Central memory CD8-positive, alpha-beta T cell (primary cell): ENCODE measurements at places on chromosomes 5 and 9.

DNA sequence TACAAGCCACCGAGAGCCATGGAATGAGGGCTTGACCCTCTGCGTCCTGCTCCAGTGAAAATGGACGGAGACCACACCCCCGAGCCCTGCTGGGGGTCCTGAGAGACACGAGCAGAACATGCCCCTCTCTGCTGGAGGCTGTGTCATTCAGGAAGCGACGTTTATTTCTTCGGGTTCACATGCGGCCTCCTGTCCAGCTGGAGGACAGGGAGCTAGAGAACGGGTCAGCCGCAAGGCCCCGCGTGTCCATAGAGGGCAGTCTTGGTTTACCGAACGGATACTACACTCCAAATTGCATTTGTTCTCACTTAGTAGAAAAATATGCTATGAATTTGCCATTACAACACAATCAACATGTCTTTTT is 36.1 kb downstream of the MRPL36 start:
- no peak overlapping the region for H3K27ac ChIP-seq
- DNase-seq: no peak
- peaks cover 47% of the 10 kb centered on the region for H3K27me3 ChIP-seq
- no peaks in the 10 kb centered on the region for H3K36me3 ChIP-seq
- no peaks in the 10 kb centered on the region for H3K4me1 ChIP-seq

DNA sequence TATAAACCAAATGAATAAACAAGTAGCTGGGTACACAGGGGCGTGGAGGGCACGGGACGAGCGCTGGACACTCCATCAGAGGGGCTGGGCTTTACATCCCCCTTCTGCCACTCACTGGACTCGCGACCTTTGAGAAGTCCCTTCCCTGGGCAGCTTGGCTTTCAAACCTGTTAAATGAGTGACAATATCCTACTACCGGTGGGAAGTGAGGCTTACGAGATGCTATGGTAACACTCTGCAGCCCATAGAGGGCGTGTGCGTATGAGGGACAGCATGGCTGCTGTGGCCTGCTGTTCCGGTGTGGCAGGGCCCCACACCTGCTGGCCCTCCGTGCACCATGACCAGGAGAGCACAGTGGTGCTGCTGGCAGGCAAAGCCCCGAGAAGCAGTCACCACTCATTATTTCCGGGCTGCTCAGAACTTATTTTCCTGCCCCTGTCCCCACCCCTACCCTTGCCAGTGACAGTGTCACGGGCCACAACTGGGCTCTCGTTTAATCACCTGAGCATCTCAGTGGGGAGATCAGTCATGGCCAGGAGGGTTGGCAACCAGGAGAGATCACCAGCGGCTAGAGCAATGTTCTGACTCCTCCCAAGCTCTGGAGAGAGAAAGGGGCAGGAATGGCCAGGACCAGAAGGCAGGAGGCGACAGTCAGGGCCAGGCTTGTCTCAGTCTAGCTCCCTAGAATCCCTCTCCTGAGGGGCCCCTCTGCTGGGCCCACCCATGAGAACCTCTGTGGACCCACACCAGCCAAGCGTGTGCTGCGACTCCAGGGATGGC is 10.5 kb downstream of the CLTB start:
- no peak for DNase-seq
- H3K4me3 ChIP-seq: no peak overlapping the region
- peaks cover 5% of the 10 kb centered on the region for H3K4me1 ChIP-seq
- H3K27me3 ChIP-seq: no peaks in the 10 kb centered on the region
- no peak overlapping the region for H3K27ac ChIP-seq

DNA sequence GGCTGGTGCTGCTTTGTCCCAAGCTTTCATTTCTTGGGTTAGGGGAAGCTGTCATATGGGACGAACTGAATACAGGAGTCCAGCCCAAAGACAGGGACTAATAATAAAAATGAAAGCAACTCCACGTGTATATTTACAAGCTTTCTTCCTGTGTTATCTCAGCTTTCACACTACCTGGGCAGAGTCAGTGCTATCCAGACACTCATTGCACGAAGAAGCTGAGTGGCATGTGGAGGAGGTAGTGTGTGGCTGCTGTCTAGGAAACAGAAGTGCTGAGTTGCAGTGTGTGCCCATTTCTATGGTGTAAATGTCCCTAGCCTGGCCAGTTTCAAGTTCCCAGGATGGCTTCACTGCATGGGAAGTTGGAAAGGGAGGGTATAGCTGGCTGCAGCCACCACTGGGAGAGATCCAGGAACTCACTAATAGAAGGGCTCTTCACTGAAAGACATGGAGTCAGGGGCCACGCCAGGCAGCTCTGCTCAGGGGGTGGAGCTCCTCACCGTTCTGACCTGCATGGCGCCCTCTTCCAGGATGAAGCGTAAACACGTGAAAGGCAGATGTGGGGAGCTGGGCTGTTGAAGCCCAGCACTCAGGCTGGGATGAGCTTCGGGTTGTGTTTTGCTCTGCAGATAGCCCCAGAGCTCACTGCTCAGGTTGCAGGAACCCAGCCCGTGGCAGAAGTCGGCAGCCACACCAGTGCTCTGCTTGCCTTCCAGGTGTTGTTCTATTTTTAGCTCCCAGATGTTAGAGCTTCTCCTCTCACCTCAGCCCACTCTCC is 116.9 kb downstream of the IRX2 start:
- H3K27ac ChIP-seq: no peak overlapping the region
- H3K27me3 ChIP-seq: no peaks in the 10 kb centered on the region
- DNase-seq: no peak

- no peak overlapping the region for H3K4me3 ChIP-seq
- H3K27ac ChIP-seq: no peak overlapping the region
- peaks cover 21% of the 10 kb centered on the region for H3K4me1 ChIP-seq
- no peak for DNase-seq
- no peaks in the 10 kb centered on the region for H3K27me3 ChIP-seq
Observed at GRCh38 chr5:157828105-157828943, 30.6 kb downstream of the CLINT1 start.

GRCh38 chr9:90061187-90061586 is 456.4 kb downstream of the GADD45G start:
- DNase-seq: no peak
- no peaks in the 10 kb centered on the region for H3K4me1 ChIP-seq
- peaks cover 27% of the 10 kb centered on the region for H3K27me3 ChIP-seq
- no peak overlapping the region for H3K27ac ChIP-seq
- no peak overlapping the region for H3K4me3 ChIP-seq

- no peak overlapping the region for H3K4me3 ChIP-seq
- no peaks in the 10 kb centered on the region for H3K4me1 ChIP-seq
- H3K36me3 ChIP-seq: no peaks in the 10 kb centered on the region
- no peaks in the 10 kb centered on the region for H3K27me3 ChIP-seq
Observed at GRCh38 chr9:27367921-27368315, 71.0 kb upstream of the EQTN start.
